ENCODE measurements at places on chromosomes 3 and 15. TPM values are rescaled to one million over a fixed set of nuclear protein-coding genes. Genes with fewer than 3 reads are reported as not detected.

CELF6 gene
- 0.19 TPM for total RNA-seq

DNA sequence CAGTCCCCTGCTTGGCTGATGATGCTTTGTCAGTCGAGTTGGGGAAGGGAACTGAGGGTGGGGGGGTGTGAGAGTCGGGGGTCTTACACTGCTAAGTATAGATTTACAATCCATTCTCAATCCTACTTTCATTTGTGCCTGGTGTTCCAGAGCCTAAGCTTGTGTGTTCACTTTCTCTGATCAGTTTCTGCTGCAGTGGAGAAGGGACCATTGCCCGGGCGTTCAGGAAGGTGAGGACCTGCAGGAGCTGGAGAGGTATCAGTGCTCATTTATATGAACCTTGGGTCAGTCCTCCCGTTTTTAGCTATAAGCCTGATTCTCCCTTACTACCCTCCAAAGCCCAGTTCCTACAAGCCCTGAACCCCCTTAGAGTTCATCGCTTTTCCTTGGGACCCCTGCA, 41.0 kb upstream of the TRAK1 start:
- peaks cover 6% of the 10 kb centered on the region for H3K4me1 ChIP-seq
- no peak overlapping the region for H3K27ac ChIP-seq
- DNase-seq = no peak
- no peak overlapping the region for H3K4me3 ChIP-seq
- H3K27me3 ChIP-seq = no peaks in the 10 kb centered on the region

GADL1 gene
- total RNA-seq = 0.30 TPM

- H3K27ac ChIP-seq = no peak overlapping the region
- DNase-seq = no peak
- no peak overlapping the region for H3K4me3 ChIP-seq
- no peaks in the 10 kb centered on the region for H3K4me1 ChIP-seq
- no peaks in the 10 kb centered on the region for H3K27me3 ChIP-seq
These were observed 3.6 kb downstream of the PRSS50 start for GRCh38 chr3:46713898-46714552.

DNA sequence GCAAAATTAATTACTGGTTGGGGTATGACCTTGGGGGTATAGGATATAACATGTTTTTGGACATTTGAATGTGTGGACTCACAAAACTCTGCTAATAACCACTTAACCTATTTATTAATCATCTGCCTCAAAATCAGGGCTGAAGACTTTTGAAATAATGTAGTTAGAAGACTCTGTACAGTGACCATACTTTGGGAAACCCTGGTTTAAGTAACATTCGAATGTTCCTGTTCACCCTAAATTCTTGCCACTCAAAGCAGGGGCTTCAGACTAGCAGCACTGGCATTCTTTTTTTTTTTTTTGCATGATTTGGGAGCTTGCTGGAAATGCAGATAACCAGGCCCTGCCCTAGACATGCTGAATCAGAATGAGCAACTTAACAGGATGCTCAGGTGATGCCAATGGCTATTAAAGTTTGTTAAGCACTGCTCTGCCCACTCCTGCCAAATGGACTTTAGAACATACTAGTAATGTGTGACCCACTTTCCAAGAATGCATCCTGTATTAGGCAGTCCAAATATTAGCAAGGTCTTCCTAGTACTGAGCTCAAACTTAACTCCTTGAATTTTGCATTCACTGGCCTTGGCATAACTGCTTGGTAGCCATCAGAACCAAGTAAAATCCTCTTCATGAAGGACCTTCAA, 12.7 kb upstream of the ST3GAL6 start:
- no peak overlapping the region for H3K4me3 ChIP-seq
- H3K27ac ChIP-seq = no peak overlapping the region
- no peaks in the 10 kb centered on the region for H3K36me3 ChIP-seq
- DNase-seq = no peak
- H3K4me1 ChIP-seq = no peaks in the 10 kb centered on the region

DNA sequence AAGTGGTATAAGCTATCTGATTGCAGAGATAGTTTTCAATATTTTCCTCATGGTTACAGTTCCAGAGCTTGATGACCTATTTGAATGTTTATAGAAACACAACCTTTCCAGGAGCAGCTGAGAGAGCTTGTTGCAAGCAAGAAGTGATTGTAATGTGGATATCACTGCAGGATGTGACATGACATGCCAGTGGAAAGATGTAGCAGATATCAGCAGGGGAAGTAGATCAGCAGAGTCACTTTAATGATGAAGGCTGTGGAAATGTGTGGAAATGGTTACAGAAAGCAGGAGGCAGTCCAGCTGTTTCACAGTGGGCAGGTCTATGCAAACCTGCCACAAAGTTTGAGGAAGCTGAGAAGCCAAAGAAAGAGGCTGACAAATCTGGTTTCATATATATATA, 21.0 kb downstream of the TMEM158 start:
- no peak overlapping the region for H3K27ac ChIP-seq
- no peaks in the 10 kb centered on the region for H3K36me3 ChIP-seq
- H3K4me1 ChIP-seq = no peaks in the 10 kb centered on the region
- H3K4me3 ChIP-seq = no peak overlapping the region

DNA sequence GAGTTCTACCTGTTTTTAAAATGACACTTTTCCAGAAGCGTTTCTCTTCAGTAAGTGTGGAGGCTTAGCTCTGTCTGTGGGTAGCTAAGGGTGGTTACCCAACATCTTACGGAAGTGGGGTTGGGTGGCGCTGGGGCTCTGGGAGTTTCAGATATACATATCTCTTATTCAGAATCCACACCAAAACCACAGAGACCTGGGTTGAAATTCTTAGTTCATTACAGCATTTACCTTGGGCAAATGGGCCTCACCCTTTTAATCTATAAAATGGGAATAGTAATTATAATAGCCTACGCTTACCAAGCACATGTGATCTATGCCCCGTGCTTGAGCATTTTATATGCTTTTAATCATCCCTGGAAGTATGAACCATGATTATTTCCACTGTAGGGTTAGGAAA, 9.4 kb downstream of the PTPRG start:
- H3K36me3 ChIP-seq = no peaks in the 10 kb centered on the region
- 0 out of 2 replicates have a peak, but pooled peaks cover 3% of the 10 kb centered on the region for H3K4me1 ChIP-seq
- no peak for DNase-seq
- H3K27me3 ChIP-seq = no peaks in the 10 kb centered on the region

- peaks cover 11% of the 10 kb centered on the region for H3K4me1 ChIP-seq
- peak overlapping the region; percentile 57 for H3K4me3 ChIP-seq
- no peak overlapping the region for H3K27ac ChIP-seq
- peaks cover 35% of the 10 kb centered on the region for H3K27me3 ChIP-seq
- H3K36me3 ChIP-seq = no peaks in the 10 kb centered on the region
- DNase-seq = no peak
These were observed 430 bp downstream of the SLCO2A1 start for GRCh38 chr3:134029256-134029733.

GRCh38 chr3:12831301-12831866, 10.0 kb downstream of the RPL32 start:
- no peak for DNase-seq
- no peak overlapping the region for H3K27ac ChIP-seq
- no peaks in the 10 kb centered on the region for H3K27me3 ChIP-seq
- peaks cover 3% of the 10 kb centered on the region for H3K4me1 ChIP-seq
- peaks cover 34% of the 10 kb centered on the region for H3K36me3 ChIP-seq

GRCh38 chr3:64352639-64352992, 127.3 kb upstream of the PRICKLE2 start:
- H3K4me1 ChIP-seq = no peaks in the 10 kb centered on the region
- no peaks in the 10 kb centered on the region for H3K36me3 ChIP-seq
- H3K4me3 ChIP-seq = no peak overlapping the region
- no peak overlapping the region for H3K27ac ChIP-seq
- no peaks in the 10 kb centered on the region for H3K27me3 ChIP-seq

GRCh38 chr3:183393625-183394024, 34.8 kb downstream of the MCF2L2 start:
- H3K27ac ChIP-seq = no peak overlapping the region
- no peak overlapping the region for H3K4me3 ChIP-seq
- H3K4me1 ChIP-seq = peaks cover 2% of the 10 kb centered on the region
- H3K27me3 ChIP-seq = no peaks in the 10 kb centered on the region
- peaks cover 1% of the 10 kb centered on the region for H3K36me3 ChIP-seq

GRCh38 chr3:124952282-124952855, 17.8 kb upstream of the MUC13 start:
- H3K4me3 ChIP-seq = no peak overlapping the region
- H3K36me3 ChIP-seq = no peaks in the 10 kb centered on the region
- H3K4me1 ChIP-seq = no peaks in the 10 kb centered on the region
- H3K27me3 ChIP-seq = no peaks in the 10 kb centered on the region
- H3K27ac ChIP-seq = no peak overlapping the region

DNA sequence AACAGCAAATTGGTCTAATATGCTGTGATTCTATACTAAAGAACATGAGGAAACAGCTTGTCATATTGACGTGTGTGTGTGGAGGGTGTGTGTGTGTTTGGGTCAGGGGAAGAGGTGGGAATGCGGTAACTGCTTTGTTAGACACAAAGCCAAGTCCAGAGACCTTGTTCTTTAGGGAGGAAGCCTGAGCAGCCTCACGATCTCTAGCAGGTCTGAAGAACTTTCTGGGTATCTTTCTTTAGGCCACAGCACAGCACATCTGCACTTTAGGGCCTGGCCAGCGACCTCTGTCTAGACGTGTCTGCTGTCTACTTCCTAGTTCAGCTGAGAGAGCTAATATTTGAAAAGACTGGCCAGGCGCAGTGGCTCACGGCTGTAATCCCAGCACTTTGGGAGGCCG, 220.0 kb upstream of the TPRG1 start:
- H3K27me3 ChIP-seq = 0 out of 2 replicates have a peak, but pooled peaks cover 2% of the 10 kb centered on the region
- H3K36me3 ChIP-seq = no peaks in the 10 kb centered on the region
- H3K27ac ChIP-seq = no peak overlapping the region
- no peak overlapping the region for H3K4me3 ChIP-seq
- H3K4me1 ChIP-seq = peaks cover 12% of the 10 kb centered on the region

- no peaks in the 10 kb centered on the region for H3K36me3 ChIP-seq
- no peaks in the 10 kb centered on the region for H3K4me1 ChIP-seq
- H3K4me3 ChIP-seq = no peak overlapping the region
- H3K27ac ChIP-seq = no peak overlapping the region
- H3K27me3 ChIP-seq = no peaks in the 10 kb centered on the region
These were observed 11.9 kb downstream of the TSC22D2 start for GRCh38 chr3:150419959-150420358.

- DNase-seq = no peak
- H3K27me3 ChIP-seq = no peaks in the 10 kb centered on the region
- no peak overlapping the region for H3K4me3 ChIP-seq
- H3K4me1 ChIP-seq = no peaks in the 10 kb centered on the region
These were observed 129.6 kb upstream of the AGBL1 start for GRCh38 chr15:85950101-85950500.

DNA sequence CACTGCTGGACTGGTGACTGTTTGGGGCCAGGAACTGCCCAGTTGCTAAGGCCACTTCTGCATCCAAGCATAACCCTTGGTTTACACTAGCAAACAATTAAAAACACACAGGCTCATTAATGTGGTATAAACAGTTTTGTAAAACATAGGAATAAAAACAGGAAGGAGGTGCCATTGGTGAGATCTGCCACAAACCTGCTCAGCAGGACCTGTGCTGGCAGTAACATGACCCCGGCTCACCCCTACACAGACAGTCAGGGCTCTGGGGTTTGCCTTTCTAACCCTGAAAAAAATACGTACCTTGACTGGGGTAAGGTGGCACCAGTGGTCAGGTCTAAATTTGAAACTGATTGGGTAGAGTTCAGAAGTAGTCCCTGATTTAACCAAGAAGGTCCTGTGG, 76.2 kb downstream of the ATP1B3 start:
- H3K27me3 ChIP-seq = no peaks in the 10 kb centered on the region
- H3K4me1 ChIP-seq = no peaks in the 10 kb centered on the region
- no peak overlapping the region for H3K4me3 ChIP-seq
- 0 out of 2 replicates have a peak, but pooled peaks cover 2% of the 10 kb centered on the region for H3K36me3 ChIP-seq

DNA sequence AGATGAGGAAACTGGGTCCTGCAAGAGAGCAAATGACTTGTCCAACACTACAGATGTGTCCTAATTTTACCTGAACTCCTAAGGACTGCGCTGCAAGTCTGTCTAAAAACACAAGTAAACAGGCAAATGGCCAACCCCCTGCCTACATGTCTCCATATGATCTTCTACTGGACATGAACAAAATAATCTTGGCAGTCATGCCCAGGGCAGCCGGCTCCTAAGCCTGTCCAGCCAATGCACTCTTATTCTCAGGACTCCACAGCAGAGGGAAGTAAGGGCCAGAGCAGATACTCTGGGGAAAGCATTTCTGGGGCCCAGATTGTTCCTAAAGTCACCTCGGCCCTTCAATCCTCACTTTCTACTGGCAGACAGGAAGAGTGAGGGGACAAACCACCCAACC, 10.3 kb downstream of the COLQ start:
- H3K36me3 ChIP-seq = no peaks in the 10 kb centered on the region
- no peaks in the 10 kb centered on the region for H3K27me3 ChIP-seq
- no peak overlapping the region for H3K4me3 ChIP-seq
- H3K4me1 ChIP-seq = 0 out of 2 replicates have a peak, but pooled peaks cover 2% of the 10 kb centered on the region

DNA sequence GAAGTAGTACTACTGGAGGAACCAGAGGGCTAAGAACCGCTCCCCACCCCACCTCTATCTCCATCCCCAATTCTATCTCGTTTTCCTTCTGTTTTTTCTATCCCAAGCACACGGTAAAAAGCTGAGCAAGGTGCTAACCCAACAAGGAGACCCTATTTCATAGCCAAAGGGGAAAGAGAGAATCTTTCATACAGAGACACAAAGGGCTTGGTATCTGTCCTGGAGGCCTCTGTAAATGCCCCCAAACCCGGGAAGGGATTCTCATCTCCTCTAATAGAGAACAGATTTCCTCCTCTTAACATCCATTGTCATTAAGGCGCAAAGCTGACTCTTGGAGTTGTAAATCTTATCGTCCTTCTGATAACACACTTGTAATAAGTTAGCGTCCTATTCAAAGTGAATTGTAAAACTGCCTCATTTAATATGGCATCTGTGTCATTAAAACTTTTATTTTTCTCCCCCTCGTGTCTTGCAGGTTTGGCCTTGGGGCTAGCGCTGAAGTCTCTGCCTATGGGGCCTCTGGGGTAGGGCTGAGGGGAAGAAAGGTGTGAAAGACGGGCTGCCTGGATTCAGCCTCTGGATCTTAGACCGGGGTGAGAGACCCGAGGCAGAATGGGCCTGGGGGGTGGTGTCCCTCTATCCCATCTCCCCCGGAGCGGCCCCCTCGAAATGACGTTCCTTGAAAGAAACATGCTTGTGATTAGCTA, 12.1 kb downstream of the NR2F2 start:
- no peak overlapping the region for H3K27ac ChIP-seq
- H3K4me3 ChIP-seq = 0 out of 2 replicates have a peak overlapping the region, but pooled peaks have one; percentile 44
- no peak for DNase-seq
- peaks cover 20% of the 10 kb centered on the region for H3K4me1 ChIP-seq

GRCh38 chr3:236881-237280, 40.3 kb downstream of the CHL1 start:
- no peak overlapping the region for H3K4me3 ChIP-seq
- 0 out of 2 replicates have a peak, but pooled peaks cover 2% of the 10 kb centered on the region for H3K4me1 ChIP-seq
- no peaks in the 10 kb centered on the region for H3K36me3 ChIP-seq

- peaks cover 3% of the 10 kb centered on the region for H3K4me1 ChIP-seq
- H3K36me3 ChIP-seq = peaks cover 4% of the 10 kb centered on the region
- H3K4me3 ChIP-seq = no peak overlapping the region
These were observed 162.5 kb downstream of the FNDC3B start for GRCh38 chr3:172201870-172202236.

Data from H1 (cell line).